H9 (cell line): ENCODE measurements at places on chromosomes 6 and 20.

GRCh38 chr20:33864324-33864963, 53.3 kb downstream of the CHMP4B start:
- no peaks in the 10 kb centered on the region for H3K27me3 ChIP-seq
- H3K4me1 ChIP-seq = no peaks in the 10 kb centered on the region

GRCh38 chr6:6661684-6662083, 73.2 kb downstream of the LY86 start:
- H3K27me3 ChIP-seq = no peaks in the 10 kb centered on the region
- no peak overlapping the region for H3K4me3 ChIP-seq
- H3K27ac ChIP-seq = no peak overlapping the region
- H3K4me1 ChIP-seq = no peaks in the 10 kb centered on the region
- no peaks in the 10 kb centered on the region for H3K36me3 ChIP-seq

DNA sequence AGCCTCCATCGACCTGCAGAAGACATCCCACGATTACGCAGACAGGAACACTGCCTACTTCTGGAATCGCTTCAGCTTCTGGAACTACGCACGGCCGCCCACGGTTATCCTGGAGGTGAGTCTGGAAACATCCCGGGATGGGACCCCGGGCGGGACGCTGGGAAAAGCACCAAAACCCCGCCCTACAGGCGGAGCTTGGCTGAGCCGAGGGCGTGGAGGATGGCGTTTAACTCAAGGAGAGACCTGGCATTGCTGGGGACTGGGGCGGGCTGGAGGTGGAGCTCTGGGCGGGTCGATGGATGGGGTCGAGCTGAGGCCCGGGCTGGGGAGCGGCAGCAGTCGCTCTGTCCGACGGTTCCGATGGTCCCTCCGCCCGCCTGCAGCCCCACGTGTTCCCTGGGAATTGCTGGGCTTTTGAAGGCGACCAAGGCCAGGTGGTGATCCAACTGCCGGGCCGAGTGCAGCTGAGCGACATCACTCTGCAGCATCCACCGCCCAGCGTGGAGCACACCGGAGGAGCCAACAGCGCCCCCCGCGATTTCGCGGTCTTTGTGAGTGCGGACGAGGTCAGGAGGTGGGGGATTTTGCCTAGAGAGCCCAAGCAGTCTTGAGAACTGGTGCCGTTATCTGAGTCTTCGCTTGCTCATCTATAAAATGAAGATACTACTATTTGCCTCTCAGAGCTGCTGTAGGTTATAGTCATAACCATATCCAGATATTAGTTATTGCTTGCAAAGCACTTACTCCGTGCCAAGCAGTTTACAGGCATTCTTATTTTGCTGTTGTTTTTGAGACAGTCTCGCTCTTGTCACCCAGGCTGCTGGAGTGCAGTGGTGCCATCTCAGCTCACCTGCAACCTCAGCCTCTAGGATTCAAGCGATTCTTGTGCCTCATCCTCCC, 3.8 kb downstream of the SPAG4 start:
- H3K4me3 ChIP-seq = peak overlapping the region; percentile 81
- peak; percentile 96 for DNase-seq
- H3K27me3 ChIP-seq = no peaks in the 10 kb centered on the region
- no peak overlapping the region for H3K27ac ChIP-seq
- H3K36me3 ChIP-seq = no peaks in the 10 kb centered on the region

GRCh38 chr6:138012682-138013081, 94.5 kb downstream of the PERP start:
- H3K4me3 ChIP-seq = no peak overlapping the region
- no peak for DNase-seq
- no peaks in the 10 kb centered on the region for H3K4me1 ChIP-seq
- H3K27ac ChIP-seq = no peak overlapping the region
- no peaks in the 10 kb centered on the region for H3K36me3 ChIP-seq
